ENCODE measurements at places on chromosomes 1 and 21.

- no peak for DNase-seq
Observed at GRCh38 chr1:210195635-210196160, 36.9 kb upstream of the SERTAD4 start.

GRCh38 chr1:36689992-36690391 lies 207.3 kb upstream of the CSF3R start:
- DNase-seq: no peak

GRCh38 chr1:9062021-9062471 lies 7.4 kb downstream of the SLC2A5 start:
- DNase-seq: peak; percentile 31

DNA sequence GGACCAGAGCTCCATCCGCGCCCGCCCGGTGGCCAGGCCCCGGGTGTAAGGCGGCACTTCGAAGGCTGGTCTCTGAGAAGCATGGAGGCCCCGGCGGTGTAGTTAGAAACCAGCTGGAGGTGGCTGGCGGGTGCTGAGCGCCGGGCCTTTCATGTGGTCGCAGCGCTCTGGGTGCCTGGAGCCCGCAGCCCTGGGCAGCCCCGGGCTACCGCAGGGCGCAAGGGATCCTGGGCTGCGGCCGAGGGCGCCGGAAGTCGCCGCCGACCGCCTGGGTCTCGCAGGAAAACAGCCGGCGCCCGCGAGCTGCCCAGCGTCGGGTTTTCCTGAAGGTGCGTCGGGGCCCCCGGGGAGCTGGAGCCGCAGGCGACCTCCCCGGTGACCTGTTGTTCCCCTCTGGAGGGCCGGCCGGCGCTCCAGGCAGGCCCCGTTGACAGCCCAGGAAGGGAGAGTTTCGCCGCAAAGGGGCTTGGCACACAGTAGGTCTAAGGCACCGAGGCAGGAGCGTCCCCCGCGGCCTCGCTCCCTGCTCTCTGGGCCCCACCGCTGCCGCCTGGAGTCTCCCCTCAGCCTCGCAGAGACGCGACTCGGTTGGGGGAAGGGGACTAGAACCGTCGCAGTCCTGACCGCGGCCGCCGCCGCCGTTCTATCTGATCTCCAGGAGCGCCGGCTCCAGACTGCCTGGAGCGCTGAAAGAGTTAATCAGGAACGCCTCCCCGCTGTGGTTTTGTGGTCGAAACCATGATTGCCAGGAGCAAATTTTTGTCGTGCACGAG lies 2.7 kb downstream of the GRHL3 start:
- peak; percentile 96 for DNase-seq

DNA sequence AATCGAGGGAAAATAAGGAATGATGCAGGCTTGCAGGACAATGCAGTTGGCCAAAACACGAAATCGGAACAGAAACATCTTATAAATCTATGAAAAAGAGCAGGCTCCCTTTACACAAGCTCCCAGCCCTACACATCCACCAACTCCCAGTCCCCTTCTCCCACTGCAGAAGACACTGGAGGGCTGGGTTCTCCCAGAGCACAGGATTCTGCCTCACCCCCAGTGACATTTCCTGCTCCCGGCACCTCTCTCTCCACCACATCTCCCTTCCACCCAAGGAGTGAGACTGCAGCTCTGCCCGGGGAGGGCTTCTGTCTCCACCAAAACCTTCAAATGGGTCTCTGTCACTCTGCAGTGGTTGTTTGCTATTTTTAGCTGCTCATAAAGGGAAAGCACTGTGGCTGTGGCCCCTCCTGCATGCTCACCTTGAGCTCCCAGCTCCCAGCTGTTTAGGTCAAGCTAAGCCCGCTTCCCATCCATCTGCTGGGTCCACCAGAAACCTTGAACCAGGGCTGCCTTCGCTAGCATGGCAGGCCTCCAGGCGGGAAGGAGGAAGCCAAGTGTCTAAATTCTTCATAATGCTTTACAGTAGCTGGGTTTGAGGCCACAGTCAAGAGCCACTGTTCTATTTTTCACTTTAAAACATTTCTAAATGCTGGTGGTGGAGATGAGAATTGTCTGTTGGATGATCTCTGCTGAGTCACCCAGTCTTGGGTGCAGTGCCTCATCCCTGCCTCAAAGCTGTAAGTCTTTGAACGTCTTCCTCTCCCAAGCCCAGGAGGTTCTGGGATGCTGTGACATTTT lies 3.3 kb upstream of the C2CD2 start:
- peak; percentile 81 for DNase-seq

DNA sequence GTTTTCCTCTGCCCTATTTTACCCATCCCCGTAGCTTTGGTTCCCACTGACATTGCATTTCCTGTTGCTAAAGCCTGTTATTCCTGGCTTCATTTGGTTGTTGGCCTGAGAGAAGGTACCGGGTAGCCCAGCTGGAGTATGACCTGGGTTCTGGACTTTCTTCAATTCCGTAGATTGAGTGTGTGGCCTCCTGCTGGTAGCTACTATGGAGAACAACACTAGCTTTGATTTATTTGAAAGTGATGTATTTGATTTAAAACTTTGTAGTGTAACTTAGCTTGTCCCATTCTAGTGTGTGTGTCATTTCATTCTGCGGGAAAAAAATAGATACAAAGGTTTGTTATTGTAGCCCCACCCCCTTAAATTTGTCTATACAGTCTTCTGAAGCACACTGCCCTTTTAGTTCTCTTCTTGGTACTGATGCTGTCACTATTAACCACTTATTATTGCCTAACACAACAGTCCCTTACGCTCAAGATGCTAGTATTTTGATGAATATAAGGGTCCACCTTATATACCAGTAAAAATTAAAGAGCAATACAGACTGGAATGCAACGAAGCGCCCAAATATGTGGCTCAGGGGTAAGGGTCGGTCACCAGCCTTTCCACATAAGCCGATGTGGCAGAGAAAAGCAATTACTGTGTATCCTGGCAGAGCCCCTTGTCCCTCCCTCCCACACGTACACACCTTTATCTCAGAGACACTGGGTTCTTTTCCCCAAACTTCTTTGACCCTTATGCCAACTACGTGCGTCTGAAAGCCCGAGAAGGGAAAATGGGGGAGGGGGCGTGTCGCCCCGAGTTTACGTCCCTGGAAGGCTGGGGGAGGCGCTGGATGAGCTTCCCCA lies 643 bp upstream of the MOV10 start:
- DNase-seq: peak; percentile 55

- DNase-seq: peak; percentile 25
Observed at GRCh38 chr1:192224396-192224795, 66.1 kb downstream of the RGS18 start.

GRCh38 chr1:1777950-1778662 lies at the start of gene NADK:
Gene NADK (minus strand): TSS chr1:1778470. CDS start chr1:1765406, 13,064 bp downstream.
- peak; percentile 58 for DNase-seq

DNA sequence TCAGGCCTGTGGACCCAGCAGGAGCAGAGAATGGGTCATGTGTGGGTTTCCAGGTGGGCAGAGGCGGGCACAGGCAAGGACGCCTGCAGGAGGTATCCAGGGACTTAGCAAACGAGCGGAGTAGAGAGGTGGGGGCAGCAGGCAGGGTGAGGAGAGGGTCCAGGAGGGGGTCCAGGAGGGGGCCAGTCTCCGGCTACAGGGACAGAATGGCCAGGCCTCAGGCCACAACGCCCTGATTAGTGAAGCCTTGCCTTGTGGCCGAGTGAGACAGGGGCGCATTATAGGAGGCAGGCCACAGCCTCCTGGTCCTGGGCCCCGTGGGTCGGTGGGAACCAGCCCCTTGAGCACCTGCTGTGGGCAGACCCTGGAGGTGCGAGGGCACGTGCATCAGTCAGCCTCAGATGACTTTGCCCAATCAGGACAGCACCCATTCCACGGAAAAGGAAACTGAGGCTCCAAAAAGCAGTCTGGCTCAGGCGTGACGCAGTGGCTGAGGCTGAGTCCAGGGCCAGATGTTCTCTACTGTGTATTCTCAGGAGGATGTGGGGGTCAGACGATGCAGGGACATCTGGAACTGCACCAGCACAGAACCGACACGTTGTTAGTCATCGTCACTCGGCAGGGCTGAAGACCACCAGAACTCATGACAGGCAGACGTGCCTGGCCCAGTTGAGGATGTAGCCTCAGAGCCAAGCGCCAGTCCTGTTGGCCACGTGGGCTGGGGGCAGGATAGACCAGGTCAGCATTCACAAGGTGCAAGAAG lies 113.7 kb downstream of the CRYAA start:
- no peak for DNase-seq

GRCh38 chr1:166080277-166080966 lies 86.4 kb downstream of the FAM78B start:
- peak; percentile 15 for DNase-seq

DNA sequence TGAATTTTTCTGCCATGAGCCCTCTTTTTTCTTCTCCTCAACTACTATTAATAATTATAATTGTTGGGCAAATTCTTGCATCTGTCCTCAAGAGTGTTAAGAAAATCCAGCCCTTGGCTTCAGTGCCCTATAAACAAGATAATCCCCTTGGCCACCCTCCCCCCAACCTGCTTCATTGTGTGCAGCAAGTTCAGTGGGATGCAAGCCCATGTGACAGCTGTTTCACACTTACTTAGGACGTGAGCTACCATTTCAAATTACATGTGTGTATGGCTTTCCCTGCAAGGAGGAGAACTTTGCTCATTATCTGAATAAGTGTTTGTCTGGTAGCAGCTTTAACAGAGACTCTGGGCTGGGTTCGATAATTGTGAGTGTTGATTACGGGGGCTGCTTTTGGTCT lies 276.2 kb downstream of the CACNA1E start:
- DNase-seq: no peak

- no peak for DNase-seq
Observed at GRCh38 chr1:66266350-66266749, 267.6 kb upstream of the SGIP1 start.

- no peak for DNase-seq
Observed at GRCh38 chr1:16965486-16966067, 14.8 kb downstream of the MFAP2 start.
